ENCODE measurements at places on chromosomes 1 and 21. TPM values are rescaled to one million over a fixed set of nuclear protein-coding genes. Genes with fewer than 3 reads are reported as not detected.

Gene SYNJ1
- total RNA-seq, result 16.5 TPM

Gene GJA4
- not detected for total RNA-seq

Gene SPRR2A
- not detected for total RNA-seq

Gene EPHA10
- total RNA-seq, result 0.21 TPM

Gene HUNK
- 0.55 TPM for total RNA-seq

Gene VSIG8
- total RNA-seq, result not detected

GRCh38 chr1:111570781-111571181, 48.8 kb upstream of the RAP1A start:
- H3K36me3 ChIP-seq, result no peaks in the 10 kb centered on the region
- DNase-seq, result no peak
- no peaks in the 10 kb centered on the region for H3K27me3 ChIP-seq
- no peak overlapping the region for H3K27ac ChIP-seq
- no peak overlapping the region for H3K4me3 ChIP-seq

DNA sequence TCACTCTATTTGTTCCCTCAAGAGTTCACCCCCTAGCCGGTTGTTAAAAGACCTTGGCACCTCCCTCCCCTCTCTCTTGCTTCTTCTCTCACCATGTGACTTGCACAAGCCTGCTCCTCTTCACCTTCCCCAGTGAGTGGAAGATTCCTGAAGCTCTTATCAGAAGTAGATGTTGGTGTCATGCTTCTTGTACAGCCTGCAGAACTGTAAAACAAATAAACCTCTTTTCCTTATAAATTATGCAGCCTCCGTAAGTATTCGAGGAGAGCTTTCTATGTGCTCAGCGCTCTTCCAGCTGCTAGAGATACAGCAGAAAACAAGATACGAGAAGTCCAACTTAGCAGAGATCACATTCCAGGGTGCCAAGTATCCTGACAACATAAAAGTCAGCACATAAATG, 147.0 kb upstream of the RUNX1 start:
- H3K4me1 ChIP-seq, result peaks cover 30% of the 10 kb centered on the region
- no peak overlapping the region for H3K4me3 ChIP-seq
- peaks cover 8% of the 10 kb centered on the region for H3K36me3 ChIP-seq
- DNase-seq, result no peak

DNA sequence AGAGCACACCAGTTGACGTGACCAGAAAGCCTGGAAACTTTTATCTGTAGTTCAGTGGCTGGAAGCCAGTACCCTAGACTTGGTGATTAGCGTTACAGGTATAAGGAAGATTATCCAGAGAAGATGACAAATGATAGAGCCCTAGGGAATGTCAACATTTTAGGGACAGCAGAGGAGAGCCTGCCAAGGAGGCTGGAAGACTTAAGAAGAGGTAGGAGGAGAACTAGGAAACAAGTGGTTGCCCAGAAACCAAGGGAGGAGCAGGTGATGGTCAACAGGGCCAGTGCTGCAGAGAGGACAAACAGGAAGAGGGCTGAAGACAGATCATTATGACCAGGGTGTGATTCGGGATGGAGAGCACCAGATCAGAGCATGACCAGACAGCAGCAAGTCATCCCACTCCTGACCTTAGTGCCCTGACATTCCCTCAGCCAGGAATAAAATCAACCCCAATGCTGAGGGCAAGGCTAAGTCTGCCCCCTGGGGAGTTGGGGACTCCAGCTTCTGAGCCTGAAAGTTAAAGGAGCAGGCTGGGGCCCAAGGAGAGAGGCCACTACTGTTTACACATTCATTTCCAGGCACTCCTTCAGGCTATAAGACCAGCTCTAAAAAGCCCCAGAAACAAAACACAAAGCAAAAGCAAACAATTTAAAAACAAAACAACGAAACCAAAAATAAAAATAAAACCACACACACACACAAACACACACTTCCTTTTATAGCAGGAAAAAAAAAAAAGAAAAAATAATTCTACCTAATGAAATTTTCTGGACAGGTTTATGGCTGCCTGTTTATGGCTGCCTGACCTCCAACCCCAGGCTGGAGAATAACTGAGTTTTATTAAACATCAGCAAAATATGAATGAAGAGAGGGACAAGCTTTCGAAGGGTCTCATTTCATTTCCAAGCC, 48.6 kb upstream of the LRRC52 start:
- no peak overlapping the region for H3K4me3 ChIP-seq
- H3K36me3 ChIP-seq, result no peaks in the 10 kb centered on the region
- no peak overlapping the region for H3K27ac ChIP-seq
- H3K27me3 ChIP-seq, result peaks cover 20% of the 10 kb centered on the region
- no peaks in the 10 kb centered on the region for H3K4me1 ChIP-seq
- DNase-seq, result no peak

DNA sequence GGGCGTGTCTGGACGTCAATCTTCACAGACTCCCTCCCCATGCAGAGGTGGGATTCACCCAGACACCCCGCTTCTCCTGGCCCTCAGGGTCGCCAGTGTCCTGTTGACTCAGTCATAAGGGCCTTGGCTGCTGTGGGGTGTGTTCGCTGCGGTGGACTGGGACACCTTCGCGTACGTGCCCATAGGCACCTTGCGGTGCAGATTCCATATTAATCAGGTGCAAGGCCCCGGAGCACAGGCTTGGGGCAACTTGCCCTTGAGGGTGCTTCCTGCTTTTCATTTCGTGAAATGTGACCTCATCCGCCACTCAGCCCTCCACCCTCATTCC, 398 bp upstream of the SLC30A10 start:
- H3K4me3 ChIP-seq, result peak overlapping the region; percentile 42
- H3K4me1 ChIP-seq, result peaks cover 9% of the 10 kb centered on the region
- no peaks in the 10 kb centered on the region for H3K36me3 ChIP-seq
- H3K27ac ChIP-seq, result no peak overlapping the region
- H3K27me3 ChIP-seq, result peaks cover 44% of the 10 kb centered on the region
- no peak for DNase-seq

DNA sequence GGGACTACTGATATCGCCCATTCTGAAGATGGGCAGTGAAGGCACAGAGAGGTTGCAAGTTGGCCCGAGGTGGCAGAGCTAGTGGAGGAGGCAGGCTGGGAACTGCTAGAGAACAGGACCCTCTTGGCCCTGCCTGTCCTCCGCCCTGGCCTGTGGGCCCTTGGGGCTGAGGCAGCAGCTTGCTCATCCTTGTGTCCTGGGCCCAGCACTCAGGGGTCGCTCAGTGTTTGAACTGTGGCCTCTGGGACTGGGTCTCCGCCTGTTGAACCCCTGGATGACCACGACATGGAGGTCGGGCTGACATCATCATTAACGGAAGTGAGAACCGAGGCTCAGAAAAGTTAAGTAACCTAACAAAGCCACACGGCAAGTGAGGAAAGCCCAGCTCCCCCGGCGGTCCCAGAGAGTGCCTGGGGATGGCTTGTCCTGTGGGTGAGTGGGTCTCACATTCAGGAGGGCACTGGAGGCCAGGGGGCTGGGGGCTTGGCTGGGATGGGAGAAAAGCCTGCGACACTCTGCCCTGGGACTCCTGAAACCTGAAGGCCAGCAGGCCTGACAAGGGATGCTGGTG, 23.0 kb upstream of the DDOST start:
- no peak for DNase-seq
- peaks cover 2% of the 10 kb centered on the region for H3K4me1 ChIP-seq
- H3K27me3 ChIP-seq, result peaks cover 39% of the 10 kb centered on the region
- H3K36me3 ChIP-seq, result no peaks in the 10 kb centered on the region

DNA sequence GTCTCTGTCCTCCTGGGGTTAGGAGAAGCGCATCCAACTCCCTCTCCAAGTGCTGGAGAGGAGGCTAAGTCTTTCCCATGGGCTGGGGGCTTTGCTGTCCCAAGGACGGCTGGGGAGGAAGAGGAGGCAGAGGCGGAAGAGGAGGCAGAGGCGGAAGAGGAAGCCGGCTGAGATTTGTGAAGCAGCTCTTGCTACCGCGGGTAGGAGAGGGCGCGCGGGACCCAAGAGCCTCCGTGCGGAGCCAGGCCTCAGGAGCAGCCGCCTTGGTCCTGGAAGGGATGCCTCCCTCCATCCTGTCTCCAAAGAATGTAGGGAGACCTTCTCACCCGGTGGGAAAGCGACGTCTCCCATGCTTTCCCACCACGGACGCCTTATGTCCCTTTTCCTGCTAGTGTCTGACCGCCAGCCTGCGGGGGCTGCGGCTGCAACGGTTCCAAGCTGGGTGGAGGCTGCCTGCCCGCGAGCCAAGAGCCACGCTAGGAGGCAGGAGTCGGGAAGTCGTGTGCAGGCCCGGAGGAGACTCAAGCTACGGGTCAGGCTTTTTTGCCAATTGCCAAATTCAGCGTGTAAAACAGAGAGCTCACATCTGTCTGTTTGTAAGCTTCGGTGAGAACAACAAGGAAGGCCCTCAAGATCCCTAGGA, 320.3 kb downstream of the FAM72C start:
- H3K27me3 ChIP-seq, result peaks cover 70% of the 10 kb centered on the region
- no peak overlapping the region for H3K4me3 ChIP-seq
- no peaks in the 10 kb centered on the region for H3K4me1 ChIP-seq
- no peak overlapping the region for H3K27ac ChIP-seq

- peaks cover 1% of the 10 kb centered on the region for H3K4me1 ChIP-seq
- H3K27me3 ChIP-seq, result no peaks in the 10 kb centered on the region
- DNase-seq, result no peak
- H3K4me3 ChIP-seq, result no peak overlapping the region
- no peak overlapping the region for H3K27ac ChIP-seq
These were observed 140.2 kb upstream of the DNAH14 start for GRCh38 chr1:224789311-224789710.

DNA sequence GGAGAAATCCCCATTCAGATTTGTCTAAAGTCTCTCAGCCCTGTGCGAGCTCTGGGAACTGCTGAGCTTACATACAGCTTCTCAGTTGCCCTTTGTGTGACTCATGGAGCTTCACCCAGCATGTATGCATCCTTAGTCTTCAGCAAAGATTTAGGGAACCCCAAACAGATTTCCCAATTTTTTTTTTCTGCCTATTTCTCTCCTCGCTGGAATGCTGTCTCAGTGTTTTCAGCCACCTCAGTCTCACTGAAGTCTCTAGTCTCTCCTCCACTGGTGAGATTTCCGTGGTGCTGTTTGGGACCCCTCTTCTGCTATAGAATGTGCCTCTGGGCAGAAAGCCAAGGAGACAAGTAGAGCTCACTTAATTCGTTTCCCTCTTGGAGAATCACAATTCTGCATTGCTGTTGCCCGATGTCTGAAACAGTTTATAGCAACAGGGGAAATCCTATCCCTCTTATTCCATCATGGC, 28.1 kb upstream of the TXLNA start:
- H3K27me3 ChIP-seq, result no peaks in the 10 kb centered on the region
- DNase-seq, result no peak

DNA sequence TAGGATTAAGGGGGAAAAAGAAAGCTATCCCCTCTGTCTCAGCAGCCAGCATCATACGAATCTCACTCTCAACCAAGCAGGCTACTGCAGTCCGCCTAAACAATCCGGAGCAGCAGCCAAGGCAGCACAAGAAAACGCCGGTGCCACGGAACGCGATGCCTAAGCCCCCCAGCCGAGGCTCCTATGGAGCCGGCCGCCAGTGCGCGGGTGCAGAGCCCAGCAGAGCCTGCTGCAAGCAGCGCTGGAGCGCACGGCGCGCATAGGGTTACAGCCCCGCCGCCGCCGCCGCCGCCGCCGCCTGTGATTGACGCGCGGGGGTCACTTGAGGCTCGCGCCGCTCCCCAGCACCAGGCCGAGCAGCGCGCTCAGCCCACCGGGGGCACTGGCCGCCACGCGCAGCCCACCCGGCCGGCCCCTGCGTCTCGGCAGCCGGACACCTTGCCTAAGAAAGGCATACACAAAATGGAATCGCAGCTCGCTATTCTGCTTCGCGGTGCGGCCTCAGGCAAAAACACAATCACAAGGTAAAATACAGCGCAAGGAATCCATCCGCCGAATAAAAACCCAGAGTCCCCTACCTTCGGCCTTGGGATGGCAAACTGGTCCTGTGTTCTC, 780 bp downstream of the HIVEP3 start:
- no peak overlapping the region for H3K27ac ChIP-seq
- peaks cover 2% of the 10 kb centered on the region for H3K36me3 ChIP-seq
- peaks cover 17% of the 10 kb centered on the region for H3K27me3 ChIP-seq
- peaks cover 69% of the 10 kb centered on the region for H3K4me1 ChIP-seq

GRCh38 chr21:38959692-38960061, 153.9 kb downstream of the ETS2 start:
- peaks cover 60% of the 10 kb centered on the region for H3K4me1 ChIP-seq
- H3K36me3 ChIP-seq, result peaks cover 28% of the 10 kb centered on the region
- H3K4me3 ChIP-seq, result no peak overlapping the region
- no peaks in the 10 kb centered on the region for H3K27me3 ChIP-seq

GRCh38 chr21:46322351-46323226, 1.1 kb downstream of the C21orf58 start:
- peaks cover 44% of the 10 kb centered on the region for H3K36me3 ChIP-seq
- peak overlapping the region; percentile 97 for H3K4me3 ChIP-seq
- no peak for DNase-seq
- no peaks in the 10 kb centered on the region for H3K27me3 ChIP-seq
- peak overlapping the region; percentile 93 for H3K27ac ChIP-seq

- H3K4me1 ChIP-seq, result peaks cover 23% of the 10 kb centered on the region
- no peak overlapping the region for H3K27ac ChIP-seq
- H3K4me3 ChIP-seq, result no peak overlapping the region
- DNase-seq, result no peak
- H3K36me3 ChIP-seq, result no peaks in the 10 kb centered on the region
These were observed 9.8 kb downstream of the KIF1B start for GRCh38 chr1:10220200-10220599.

GRCh38 chr1:210556475-210556874, 227.8 kb downstream of the HHAT start:
- H3K27ac ChIP-seq, result no peak overlapping the region
- H3K36me3 ChIP-seq, result no peaks in the 10 kb centered on the region

GRCh38 chr1:94617134-94617805, 75.7 kb upstream of the F3 start:
- peaks cover 1% of the 10 kb centered on the region for H3K27me3 ChIP-seq
- no peak overlapping the region for H3K4me3 ChIP-seq
- peaks cover 12% of the 10 kb centered on the region for H3K4me1 ChIP-seq
- DNase-seq, result no peak
- no peak overlapping the region for H3K27ac ChIP-seq

- peaks cover 69% of the 10 kb centered on the region for H3K4me1 ChIP-seq
- DNase-seq, result no peak
- peaks cover 24% of the 10 kb centered on the region for H3K36me3 ChIP-seq
These were observed 144.7 kb downstream of the MRPL39 start for GRCh38 chr21:25462517-25462971.

- no peaks in the 10 kb centered on the region for H3K4me1 ChIP-seq
- H3K4me3 ChIP-seq, result no peak overlapping the region
- DNase-seq, result no peak
- H3K27me3 ChIP-seq, result peaks cover 3% of the 10 kb centered on the region
- no peaks in the 10 kb centered on the region for H3K36me3 ChIP-seq
- H3K27ac ChIP-seq, result no peak overlapping the region
These were observed 53.8 kb downstream of the RWDD3 start for GRCh38 chr1:95287825-95288224.

DNA sequence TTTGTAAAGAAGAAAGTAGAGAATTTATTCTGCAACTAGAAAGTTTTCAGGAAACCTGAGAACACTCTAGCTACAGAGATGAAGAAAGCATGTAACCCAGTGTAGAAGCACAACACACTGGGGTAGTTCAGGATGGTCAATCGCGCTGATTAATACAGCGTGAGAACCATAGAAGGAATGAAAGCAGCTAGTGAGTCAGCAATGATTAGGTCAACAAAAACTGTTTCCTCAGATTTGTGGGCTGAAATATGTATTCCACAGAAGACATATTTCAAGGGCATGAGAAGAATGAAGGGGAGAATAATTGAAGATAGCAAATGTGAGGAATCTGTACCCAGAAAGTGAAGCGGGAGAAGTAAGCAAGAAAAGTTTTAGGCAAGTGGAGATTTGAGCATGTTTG, 97.8 kb upstream of the ADGRL2 start:
- H3K27me3 ChIP-seq, result no peaks in the 10 kb centered on the region
- H3K4me1 ChIP-seq, result no peaks in the 10 kb centered on the region
- no peak overlapping the region for H3K4me3 ChIP-seq
- no peaks in the 10 kb centered on the region for H3K36me3 ChIP-seq
- H3K27ac ChIP-seq, result no peak overlapping the region
- DNase-seq, result no peak
